ENCODE measurements at places on chromosomes 4 and X. TPM values are rescaled to one million over a fixed set of nuclear protein-coding genes. Genes with fewer than 3 reads are reported as not detected.

USP51 gene
- 0.18 TPM for total RNA-seq

FRMPD3 gene
- total RNA-seq, result 0.27 TPM

HELT gene
- not detected for total RNA-seq

RAB39B gene
- total RNA-seq, result 0.35 TPM

EGFL6 gene
- total RNA-seq, result not detected

PNPLA4 gene
- 25.5 TPM for total RNA-seq

ANOS1 gene
- 2.5 TPM for total RNA-seq

LONRF3 gene
- total RNA-seq, result 7.5 TPM

CPLX1 gene
- total RNA-seq, result not detected

ITM2A gene
- total RNA-seq, result 26.4 TPM

XAGE1A gene
- not detected for total RNA-seq

GABRE gene
- total RNA-seq, result 122 TPM

L1CAM gene
- total RNA-seq, result 7.4 TPM

BEX2 gene
- total RNA-seq, result not detected

CENPVL3 gene
- total RNA-seq, result not detected

CENPVL1 gene
- not detected for total RNA-seq

C4orf36 gene
- total RNA-seq, result 6.6 TPM

NKRF gene
- total RNA-seq, result 4.5 TPM

TMSB4X gene
- 1,834 TPM for total RNA-seq

TMEM150C gene
- 1.1 TPM for total RNA-seq

TMPRSS11B gene
- total RNA-seq, result not detected

HADH gene
- total RNA-seq, result 110 TPM

CNGA1 gene
- total RNA-seq, result 22.2 TPM

FAM184B gene
- total RNA-seq, result not detected

SMARCA1 gene
- 6.4 TPM for total RNA-seq

UGT2B11 gene
- not detected for total RNA-seq

GASK1B gene
- 10.7 TPM for total RNA-seq

SPANXB1 gene
- total RNA-seq, result not detected

SPATA4 gene
- total RNA-seq, result not detected

PLXNB3 gene
- 8.9 TPM for total RNA-seq

CFI gene
- 16.9 TPM for total RNA-seq

GPR82 gene
- not detected for total RNA-seq

UGT2A3 gene
- 426 TPM for total RNA-seq

ASB9 gene
- 1.1 TPM for total RNA-seq

GAGE12F gene
- not detected for total RNA-seq

WWC2 gene
- total RNA-seq, result 4.6 TPM

TRIM61 gene
- 1.7 TPM for total RNA-seq

MND1 gene
- total RNA-seq, result not detected

RHOXF2 gene
- total RNA-seq, result not detected

ADH7 gene
- not detected for total RNA-seq

All from Peyer's patch (tissue), 4 donors.